ENCODE measurements at places on chromosomes 6 and 20. TPM values are rescaled to one million over a fixed set of nuclear protein-coding genes. Genes with fewer than 3 reads are reported as not detected.

DNA sequence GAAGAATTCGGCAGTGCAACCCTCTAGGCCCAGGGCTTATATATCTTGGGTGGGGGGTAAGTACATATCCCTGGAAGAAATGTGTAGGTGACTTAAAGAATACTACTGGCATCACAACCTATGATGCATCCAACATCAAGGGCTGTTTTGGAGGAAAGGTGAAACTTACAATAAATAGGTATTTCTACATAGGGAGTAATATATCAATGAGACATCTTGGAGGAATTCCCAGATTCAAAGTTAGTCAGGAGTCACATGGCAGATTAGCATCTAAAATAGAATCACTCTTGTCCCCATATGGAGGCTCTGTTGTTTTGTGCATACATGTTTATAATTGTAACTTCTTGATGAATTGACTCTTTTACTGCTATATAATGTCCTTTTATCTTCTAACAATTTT lies 375.5 kb downstream of the PAX1 start:
- no peak for DNase-seq

DNA sequence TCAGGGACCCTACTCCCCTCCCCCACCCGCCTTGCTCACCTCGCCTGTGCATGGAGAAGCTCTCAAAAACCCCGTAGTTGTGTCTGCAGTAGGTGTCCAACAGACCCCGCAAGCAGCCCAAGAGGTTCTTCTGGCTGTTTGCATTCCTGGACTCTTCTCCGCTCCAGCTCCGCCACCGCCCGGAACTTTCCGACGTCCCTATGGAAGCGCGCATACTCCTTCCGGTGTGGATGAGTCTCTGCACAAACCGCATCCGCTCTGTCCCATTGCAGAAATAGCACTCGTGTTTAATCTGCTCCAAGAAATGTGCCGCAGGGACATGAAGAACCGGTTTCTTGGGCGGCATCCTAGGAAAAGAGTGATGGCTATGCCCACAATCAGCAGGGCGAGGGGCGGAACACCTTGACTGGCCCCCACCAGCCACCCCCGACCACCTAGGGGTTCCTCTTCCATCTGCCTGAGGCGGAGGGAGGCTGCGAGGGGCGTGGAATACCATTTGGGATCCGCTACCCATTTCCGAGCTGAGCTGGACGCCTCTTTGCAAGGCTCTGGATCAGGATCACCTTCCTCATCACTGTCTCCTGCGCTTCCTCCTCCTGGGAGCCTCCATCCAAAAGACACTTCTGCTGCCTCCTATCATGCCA lies 20.2 kb downstream of the HLA-DRA start:
- no peak for DNase-seq

DNA sequence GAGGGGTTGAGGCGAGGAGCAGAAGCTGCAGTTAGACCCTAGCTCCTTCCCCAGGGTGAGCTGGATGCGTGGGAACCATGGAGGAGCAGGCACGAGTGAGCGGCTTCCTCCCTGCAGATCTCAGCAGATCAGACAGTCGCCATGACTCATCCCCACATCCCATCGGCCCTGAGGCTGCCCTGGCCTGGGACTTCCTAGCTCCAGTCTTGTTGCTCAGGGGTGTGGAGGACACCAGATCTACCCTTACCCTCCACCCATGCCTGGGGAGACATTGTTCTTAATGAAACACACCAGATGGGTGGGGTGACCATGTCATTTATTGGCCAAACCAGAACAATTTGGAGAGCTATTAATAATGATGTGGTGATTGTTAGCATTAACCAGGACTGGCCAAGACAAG lies 36.3 kb upstream of the TGM2 start:
- DNase-seq: peak; percentile 58

- peak; percentile 53 for DNase-seq
Measured at GRCh38 chr6:48068278-48069251, 42.4 kb downstream of the PTCHD4 start.

SCP2D1 gene
- not detected for total RNA-seq

COL11A2 gene
- total RNA-seq: 5.6 TPM

FAM209B gene
- not detected for total RNA-seq

MMP24 gene
- total RNA-seq: 0.49 TPM
